ENCODE measurements at places on chromosomes 4 and X.

DNA sequence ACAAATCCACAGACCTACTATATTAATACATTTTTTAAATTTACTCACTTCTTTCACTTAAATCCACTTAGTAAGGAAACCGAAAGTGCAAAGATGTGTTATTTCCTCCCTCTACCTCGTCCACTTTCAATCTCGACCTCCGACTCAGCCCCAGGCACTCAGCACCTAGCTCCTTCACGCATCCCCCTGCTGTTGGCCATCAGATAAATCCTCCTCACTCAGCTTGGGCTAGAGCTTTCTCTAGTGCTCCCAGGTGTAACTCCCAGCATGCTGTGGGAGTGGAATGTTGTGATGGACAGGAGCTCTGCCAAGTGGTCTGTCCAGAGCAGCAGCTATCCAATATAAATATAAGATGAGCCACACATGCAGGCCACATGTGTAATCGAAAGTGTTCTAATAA is 26.7 kb upstream of the TEC start:
- no peak for DNase-seq

- no peak for DNase-seq
Measured at GRCh38 chr4:108052558-108053120, 63.0 kb downstream of the HADH start.

GRCh38 chr4:76588274-76588673 is 153.2 kb downstream of the SHROOM3 start:
- no peak for DNase-seq

- DNase-seq = no peak
Measured at GRCh38 chr4:82711158-82711785, 87.3 kb downstream of the SCD5 start.

DNA sequence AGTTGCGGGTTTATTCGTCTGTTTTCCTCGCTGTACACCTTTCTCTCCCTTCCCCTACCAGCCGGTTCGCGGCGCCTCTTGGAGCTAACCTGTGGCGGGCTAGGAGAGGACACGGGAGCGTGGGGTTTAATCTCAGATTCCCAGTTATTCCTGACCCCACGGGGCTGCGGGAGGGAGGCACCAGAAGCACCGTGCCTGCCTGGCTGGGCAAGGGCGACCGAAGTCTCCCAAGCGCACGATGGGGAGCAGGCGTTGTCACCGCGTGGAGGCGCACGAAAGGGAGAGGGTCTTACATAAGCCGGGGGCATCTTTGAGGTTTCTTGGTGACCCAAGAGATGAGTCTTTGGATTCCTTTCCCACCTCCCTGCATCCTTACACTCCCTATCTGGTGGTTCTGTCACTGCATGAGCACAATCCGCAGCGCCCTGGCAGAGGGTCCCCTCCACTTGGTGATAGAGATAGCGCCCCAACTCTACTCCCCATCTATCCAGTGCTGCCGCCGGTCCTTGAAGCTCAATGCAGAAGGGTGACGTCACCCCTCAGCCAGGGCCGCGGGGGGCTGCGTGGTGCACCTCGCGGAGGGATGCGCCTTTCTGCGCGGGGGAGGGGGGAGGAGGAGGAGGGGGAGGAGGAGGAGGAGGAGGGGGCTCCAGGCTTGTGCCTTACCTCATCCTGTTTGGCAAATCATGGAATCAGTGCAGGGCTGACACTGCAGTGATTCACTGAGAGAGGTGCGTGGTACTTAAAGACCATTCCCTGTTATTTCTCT is 793 bp downstream of the TSPAN7 start:
- peak; percentile 29 for DNase-seq

GRCh38 chrX:154351183-154352011 is 23.0 kb downstream of the FLNA start:
- no peak for DNase-seq

DNA sequence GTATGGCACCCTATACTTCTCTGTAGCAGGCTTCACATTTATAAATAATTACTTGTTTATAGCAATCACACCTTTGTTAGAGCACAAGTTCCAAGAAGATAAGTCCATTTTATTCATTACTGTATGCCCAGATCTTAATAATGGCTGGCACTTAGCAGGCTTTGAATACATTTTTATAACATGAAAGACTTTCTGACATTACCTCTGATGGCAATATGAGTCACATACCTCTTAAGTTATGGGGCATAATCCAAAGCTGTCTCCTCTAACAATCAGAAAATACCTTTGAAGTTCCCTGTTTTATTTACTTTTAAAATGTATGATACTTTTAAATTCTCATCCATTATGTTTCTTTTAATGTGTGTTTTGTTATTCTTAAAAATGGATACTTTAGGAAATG is 12.2 kb downstream of the SCRG1 start:
- DNase-seq = no peak

DNA sequence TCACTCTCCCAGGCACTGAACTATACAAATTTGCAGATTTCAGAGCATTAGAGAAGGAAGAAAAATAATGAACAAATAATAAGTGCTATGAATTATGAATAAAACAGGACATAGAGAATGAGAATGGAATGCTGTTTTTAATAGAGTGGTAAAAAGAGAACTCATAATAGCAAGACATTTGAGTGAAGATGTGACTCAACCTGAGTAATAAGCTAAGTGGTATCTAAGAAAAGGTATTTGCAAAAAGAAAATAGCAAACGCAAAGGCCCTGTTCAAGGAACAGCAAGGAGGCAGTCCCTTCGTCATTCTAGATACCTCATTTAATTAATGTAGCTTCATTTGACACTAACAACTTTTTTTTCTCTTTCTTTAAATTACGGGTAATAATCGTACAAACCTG is 1910.0 kb upstream of the TENM3 start:
- no peak for DNase-seq
